ENCODE measurements at places on chromosomes 2 and 18.

GRCh38 chr2:133497270-133497893 lies 70.9 kb downstream of the NCKAP5 start:
- DNase-seq, result no peak

DNA sequence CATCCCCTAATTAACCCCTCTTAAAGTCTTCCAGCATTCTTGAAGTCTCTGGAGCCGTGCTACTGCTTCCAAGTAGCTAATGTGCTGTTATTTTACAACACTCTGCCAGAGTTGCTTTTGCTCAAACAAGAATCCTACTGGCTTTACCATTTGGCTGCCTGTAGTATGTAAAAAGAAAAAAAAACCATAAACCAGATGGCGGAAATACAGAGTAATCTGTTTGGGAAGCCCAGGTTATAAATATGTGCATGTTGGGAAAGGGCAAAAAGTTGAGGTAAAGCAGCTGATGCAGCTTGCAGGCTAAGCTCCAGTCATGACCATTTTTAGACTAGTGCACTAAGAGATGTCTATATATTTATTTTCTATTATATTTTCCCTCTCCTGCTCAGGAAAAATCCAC lies 313.2 kb upstream of the ETAA1 start:
- DNase-seq, result no peak

DNA sequence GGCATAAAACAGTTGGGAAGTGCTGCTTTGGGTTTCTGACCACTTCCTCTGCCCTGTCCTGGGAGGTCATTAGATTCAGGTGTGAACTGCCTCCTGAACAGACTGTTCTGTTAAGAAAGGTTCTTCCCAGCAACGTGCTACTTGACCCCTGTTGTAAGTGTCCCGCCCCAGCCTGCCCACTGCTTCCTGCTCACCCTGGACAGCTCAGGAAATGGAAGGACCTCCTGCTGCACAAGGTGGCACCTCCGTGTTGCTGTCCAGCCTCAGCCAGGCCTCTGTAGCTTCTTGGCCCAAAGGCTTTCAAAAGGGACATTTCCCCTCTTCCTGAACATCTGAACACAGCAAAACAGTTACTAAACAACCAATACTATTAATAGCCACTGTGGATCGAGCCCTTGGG lies 5.3 kb downstream of the TOGARAM2 start:
- DNase-seq, result no peak

DNA sequence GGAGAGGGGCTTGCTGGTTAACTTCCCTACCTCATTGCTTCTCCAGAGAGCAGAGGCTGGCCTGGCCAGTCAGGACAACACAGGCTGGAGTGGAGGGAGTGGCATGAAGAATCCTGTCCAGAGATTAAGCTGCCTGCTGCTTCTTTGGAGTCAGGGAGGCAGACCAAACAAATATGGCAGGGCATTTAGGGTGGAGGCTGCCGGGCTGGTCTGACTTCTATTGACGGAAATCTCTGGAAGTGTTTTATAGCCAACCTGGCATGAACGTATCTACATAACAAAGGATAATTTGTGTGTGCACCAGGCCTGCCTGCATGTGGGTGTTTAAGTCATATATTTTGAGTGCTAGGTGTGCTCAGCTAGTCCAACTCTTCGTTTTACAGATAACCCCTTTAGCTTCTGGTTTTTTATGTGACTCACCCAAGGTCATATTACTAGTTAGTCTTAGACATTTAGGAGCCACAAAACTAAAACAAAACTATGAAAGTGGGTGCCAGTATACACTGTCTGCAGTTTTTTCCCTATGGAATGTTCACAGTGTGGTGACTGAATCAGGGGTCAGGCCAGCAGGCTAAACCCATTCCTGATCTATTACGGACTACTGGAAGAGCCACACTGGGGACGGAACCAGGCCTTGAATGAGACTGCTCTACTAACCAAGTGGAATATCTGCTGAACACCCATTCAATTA lies 5.5 kb downstream of the NPC1 start:
- no peak for DNase-seq
